ENCODE measurements at places on chromosomes 4 and X. TPM values are rescaled to one million over a fixed set of nuclear protein-coding genes. Genes with fewer than 3 reads are reported as not detected.

CXCL5 gene
- not detected for total RNA-seq

CTAG1A gene
- total RNA-seq: not detected

DNA sequence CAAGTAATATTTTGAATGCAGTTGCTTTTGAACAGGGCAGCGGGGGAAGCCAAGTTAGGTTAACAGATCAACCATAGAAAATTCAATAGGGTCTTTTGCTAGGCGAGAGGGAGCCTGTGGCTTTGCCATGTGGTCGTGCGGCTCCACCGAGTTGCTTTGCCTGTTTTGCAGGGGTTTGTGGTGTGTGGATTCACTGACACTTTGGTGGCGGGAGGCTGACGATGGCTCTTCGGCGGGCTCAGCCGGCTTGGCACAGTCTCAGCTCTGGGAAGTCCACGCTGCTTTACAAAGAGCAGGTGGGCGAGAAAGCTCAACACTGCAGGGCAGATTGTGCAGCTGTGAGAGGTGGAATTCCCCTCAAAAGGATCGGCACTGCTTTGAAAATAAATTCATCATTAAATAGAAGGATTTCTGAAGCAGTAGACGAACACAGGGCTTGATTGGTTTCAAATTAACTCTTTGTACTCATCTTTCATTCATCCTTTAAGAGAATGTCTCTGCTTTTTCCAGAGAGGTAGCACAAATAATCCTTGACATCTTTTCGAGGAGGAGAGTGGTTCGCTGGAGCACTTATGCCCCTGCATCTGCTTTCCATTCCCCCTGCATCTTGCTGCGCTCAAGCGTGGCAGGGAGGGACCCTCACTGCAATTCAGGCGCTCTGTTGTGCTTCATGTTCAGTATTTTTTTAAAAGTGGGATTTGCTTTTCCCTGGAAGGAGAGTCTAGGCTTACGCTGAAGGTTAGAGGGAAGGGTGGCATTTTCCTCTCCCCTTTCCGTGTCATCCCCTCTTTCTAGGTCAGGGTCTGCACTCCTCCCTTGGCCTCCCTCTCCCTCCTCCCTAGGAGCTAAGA lies 201.8 kb upstream of the LEF1 start:
- no peak for DNase-seq
- H3K27me3 ChIP-seq: no peaks in the 10 kb centered on the region
- no peak overlapping the region for H3K4me3 ChIP-seq
- peaks cover 25% of the 10 kb centered on the region for H3K4me1 ChIP-seq
- no peak overlapping the region for H3K27ac ChIP-seq

DNA sequence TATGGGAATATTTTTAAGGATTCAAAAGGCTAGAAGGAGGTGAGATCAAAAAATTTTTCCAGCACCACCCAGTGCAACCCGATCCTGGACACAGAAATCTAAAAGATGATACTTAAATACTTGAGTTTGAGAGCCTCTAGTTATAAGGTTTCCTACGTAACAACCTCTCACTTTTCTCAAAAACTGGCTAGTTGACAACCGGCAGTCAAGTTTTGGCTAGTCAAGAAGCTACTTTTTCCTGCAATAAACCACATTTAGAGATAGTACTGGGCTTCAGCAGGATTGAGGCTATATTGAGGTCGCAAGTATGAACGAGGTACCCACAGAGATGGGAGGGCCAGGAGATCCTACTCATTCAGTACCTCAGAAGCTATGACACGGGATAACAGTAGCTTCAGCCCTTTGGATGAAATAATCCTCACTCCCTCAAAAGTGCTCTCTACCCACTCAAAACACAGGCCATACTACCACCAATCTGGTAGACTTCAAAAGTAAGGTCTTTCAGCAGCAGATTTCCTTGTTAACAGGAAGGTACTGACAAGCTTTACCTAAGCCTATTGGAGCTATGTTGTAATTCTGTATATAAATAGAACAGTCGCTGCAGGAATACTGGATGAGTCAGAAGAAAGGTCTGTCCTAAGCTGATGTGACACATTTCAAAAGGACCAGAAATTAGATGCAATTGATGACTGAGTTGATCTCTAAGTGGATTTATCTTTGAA lies 1.5 kb upstream of the TSPAN5 start:
- H3K36me3 ChIP-seq: no peaks in the 10 kb centered on the region
- no peak overlapping the region for H3K4me3 ChIP-seq
- no peak for DNase-seq
- H3K27ac ChIP-seq: peak overlapping the region; percentile 60
- H3K27me3 ChIP-seq: no peaks in the 10 kb centered on the region

- H3K36me3 ChIP-seq: no peaks in the 10 kb centered on the region
- no peak overlapping the region for H3K4me3 ChIP-seq
- DNase-seq: no peak
- H3K27ac ChIP-seq: no peak overlapping the region
- no peaks in the 10 kb centered on the region for H3K27me3 ChIP-seq
These were observed 121.9 kb upstream of the SMIM10 start for GRCh38 chrX:134868771-134869495.

Measured in CD4-positive, alpha-beta memory T cell (primary cell).